WTC11 (cell line): ENCODE measurements at places on chromosomes 2 and 18.
A peak's percentile ranks its signal among the peaks of the same experiment; 100 is the strongest.

- H3K27ac ChIP-seq, result no peak overlapping the region
- no peak for DNase-seq
These were observed 199.6 kb upstream of the HNMT start for GRCh38 chr2:137764646-137765045.

- H3K27me3 ChIP-seq, result no peaks in the 10 kb centered on the region
- no peak overlapping the region for H3K27ac ChIP-seq
These were observed 177.7 kb downstream of the DIS3L2 start for GRCh38 chr2:232139171-232139594.

GRCh38 chr2:85437488-85438200 is 19.1 kb downstream of the SH2D6 start:
- H3K27ac ChIP-seq, result peak overlapping the region; percentile 90; the same call in 1 of the 2 replicates
- H3K4me3 ChIP-seq, result peak overlapping the region; percentile 73
- DNase-seq, result peak; percentile 65
- peaks cover 41% of the 10 kb centered on the region for H3K4me1 ChIP-seq

- no peak overlapping the region for H3K4me3 ChIP-seq
- DNase-seq, result peak; percentile 29
- peak overlapping the region; percentile 94 for H3K27ac ChIP-seq
- no peaks in the 10 kb centered on the region for H3K36me3 ChIP-seq
- peaks cover 8% of the 10 kb centered on the region for H3K4me1 ChIP-seq
- H3K27me3 ChIP-seq, result no peaks in the 10 kb centered on the region; the same call in 1 of the 2 replicates
These were observed 189.9 kb upstream of the TANK start for GRCh38 chr2:160970052-160970965.

DNA sequence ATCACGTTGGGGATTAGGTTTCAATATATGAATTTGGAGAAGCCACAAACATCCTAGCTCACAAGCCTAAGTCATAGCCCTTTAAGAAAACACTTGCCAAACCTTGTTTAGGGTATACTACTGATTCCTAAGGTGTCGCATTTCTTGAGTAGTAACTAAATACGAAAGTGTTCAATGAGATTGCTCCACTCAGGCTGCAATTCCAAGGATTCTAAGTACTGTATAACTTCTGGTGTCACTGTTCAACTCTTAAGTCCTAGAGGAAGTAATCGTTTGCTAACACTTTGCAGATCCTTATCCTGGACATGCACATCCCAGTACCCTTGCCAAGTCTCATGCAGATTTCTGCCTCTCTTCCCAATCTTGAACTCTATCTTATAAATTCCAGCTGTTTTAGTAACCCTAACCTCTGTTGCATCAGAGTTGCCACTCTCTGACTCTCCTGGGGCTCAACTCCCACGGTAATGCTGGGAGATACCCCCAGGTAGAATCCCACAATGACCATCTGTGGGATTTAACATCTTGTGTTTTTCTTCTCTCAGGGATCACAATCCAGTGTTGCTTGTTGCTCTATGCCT is 122.4 kb downstream of the HIBCH start:
- no peak overlapping the region for H3K4me3 ChIP-seq
- H3K27ac ChIP-seq, result no peak overlapping the region
- H3K4me1 ChIP-seq, result peaks cover 4% of the 10 kb centered on the region
- H3K36me3 ChIP-seq, result peaks cover 2% of the 10 kb centered on the region; the same call in 1 of the 2 replicates
- H3K27me3 ChIP-seq, result no peaks in the 10 kb centered on the region

- H3K27me3 ChIP-seq, result peaks cover 10% of the 10 kb centered on the region
- H3K27ac ChIP-seq, result no peak overlapping the region
- peaks cover 20% of the 10 kb centered on the region for H3K36me3 ChIP-seq
- no peak overlapping the region for H3K4me3 ChIP-seq
These were observed 50.5 kb upstream of the OTOS start for GRCh38 chr2:240191001-240191400.

DNA sequence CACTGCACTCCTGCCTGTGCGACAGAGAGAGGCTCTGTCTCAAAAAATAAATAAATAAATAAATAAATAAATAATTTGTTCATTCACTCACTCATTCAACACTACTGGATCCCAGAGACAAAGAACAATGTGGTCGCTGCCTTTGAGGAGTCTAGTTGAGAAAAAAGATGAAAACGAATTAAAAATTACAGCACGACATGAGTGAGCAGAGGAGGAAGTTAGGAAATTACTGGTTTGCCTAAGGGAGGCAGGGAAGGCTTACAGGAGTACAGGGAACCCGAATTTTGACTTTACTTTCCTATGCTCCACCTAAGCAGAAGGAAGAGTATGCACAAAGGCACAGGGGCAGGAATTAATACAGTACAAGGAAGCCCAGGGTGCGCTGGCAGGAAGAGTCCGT is 4.2 kb upstream of the KCMF1 start:
- no peak for DNase-seq
- no peak overlapping the region for H3K4me3 ChIP-seq
- H3K4me1 ChIP-seq, result peaks cover 45% of the 10 kb centered on the region
- peak overlapping the region; percentile 81 for H3K27ac ChIP-seq

DNA sequence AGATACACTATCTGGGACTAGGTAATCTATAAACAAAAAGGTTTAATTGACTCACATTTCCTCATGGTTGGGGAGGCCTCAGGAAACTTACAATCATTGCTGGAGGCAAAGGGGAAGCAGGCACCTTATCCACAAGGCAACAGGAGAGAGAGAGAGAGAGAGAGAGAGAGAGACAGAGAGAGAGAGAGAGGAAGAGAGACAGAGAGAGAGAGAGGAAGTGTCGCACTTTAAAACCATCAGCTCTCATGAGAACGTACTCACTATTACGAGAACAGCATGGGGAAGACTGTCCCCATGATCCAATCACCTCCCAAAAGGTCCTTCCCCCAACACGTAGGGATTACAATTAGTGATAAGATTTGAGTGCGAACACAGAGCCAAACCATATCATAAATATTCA is 253.5 kb upstream of the TRIB2 start:
- H3K4me3 ChIP-seq, result no peak overlapping the region
- no peaks in the 10 kb centered on the region for H3K36me3 ChIP-seq
- no peak overlapping the region for H3K27ac ChIP-seq
- no peaks in the 10 kb centered on the region for H3K27me3 ChIP-seq
- H3K4me1 ChIP-seq, result 0 out of 2 replicates have a peak, but pooled peaks cover 2% of the 10 kb centered on the region
- DNase-seq, result no peak

DNA sequence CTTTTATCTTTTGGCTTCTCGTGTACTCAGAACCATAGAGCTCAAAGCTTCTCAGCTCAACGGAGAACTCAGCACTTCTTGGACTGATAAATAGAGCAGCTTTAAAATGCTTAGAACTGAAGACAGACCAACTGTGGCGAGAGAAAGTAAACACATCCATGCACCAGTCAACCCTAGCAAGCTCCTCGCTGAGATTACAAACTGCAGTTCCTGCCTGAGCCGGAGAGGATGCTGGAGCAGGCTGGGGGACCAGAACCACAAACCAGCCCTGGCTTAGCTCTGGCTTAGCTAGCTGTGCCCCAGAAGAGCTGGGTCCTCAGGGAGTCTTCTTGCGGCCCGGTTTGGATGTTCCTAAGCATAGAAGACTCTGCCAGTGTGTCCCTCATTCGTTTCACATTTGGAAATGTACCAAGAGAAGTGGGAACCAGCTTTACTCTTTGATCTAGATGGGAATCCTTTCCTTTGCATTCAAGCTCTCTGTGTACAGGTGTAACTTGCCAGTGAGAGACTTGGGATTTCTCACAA is 5.6 kb downstream of the PAX8 start:
- peaks cover 33% of the 10 kb centered on the region for H3K4me1 ChIP-seq
- H3K27ac ChIP-seq, result no peak overlapping the region
- H3K36me3 ChIP-seq, result no peaks in the 10 kb centered on the region
- peak; percentile 70 for DNase-seq
- H3K4me3 ChIP-seq, result peak overlapping the region; percentile 19

- no peak overlapping the region for H3K4me3 ChIP-seq
- H3K4me1 ChIP-seq, result peaks cover 5% of the 10 kb centered on the region; the same call in 1 of the 2 replicates
- no peak overlapping the region for H3K27ac ChIP-seq
- DNase-seq, result no peak
- peaks cover 9% of the 10 kb centered on the region for H3K36me3 ChIP-seq
- no peaks in the 10 kb centered on the region for H3K27me3 ChIP-seq
These were observed 251.1 kb downstream of the TRIB2 start for GRCh38 chr2:12967804-12968203.

DNA sequence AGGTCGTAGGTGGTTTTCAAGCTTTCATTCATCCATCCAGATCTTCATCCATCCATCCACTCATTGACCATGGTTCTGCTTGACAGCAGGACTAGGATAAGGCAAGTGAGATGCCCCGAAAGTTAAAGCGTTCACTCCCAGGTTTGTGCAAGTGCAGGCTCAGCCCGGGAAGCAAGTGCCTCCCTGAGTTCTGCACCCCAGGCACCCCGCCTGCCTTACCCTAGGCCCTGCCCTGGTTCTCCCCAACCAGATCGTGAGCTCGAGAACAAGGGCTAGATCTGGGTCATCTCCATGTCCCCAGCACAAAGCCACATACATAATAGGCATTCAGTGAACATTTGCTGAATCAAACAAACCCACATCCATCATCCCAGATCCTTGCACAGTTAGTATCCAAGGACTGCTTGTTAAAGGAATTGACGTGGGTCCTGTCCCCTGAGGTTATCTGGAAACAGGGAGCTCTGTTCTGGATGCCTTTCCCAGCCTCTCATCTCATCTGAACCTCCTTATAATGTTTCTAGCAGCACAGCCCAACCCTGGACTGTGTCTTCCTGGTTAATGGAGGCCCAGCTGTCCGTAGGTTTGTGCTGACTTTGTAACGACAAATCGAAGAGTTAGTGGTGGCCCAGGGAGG is 116.1 kb upstream of the GPC1 start:
- H3K27me3 ChIP-seq, result no peaks in the 10 kb centered on the region
- no peak overlapping the region for H3K27ac ChIP-seq
- no peaks in the 10 kb centered on the region for H3K36me3 ChIP-seq
- H3K4me1 ChIP-seq, result 0 out of 2 replicates have a peak, but pooled peaks cover 2% of the 10 kb centered on the region
- no peak for DNase-seq
- no peak overlapping the region for H3K4me3 ChIP-seq

DNA sequence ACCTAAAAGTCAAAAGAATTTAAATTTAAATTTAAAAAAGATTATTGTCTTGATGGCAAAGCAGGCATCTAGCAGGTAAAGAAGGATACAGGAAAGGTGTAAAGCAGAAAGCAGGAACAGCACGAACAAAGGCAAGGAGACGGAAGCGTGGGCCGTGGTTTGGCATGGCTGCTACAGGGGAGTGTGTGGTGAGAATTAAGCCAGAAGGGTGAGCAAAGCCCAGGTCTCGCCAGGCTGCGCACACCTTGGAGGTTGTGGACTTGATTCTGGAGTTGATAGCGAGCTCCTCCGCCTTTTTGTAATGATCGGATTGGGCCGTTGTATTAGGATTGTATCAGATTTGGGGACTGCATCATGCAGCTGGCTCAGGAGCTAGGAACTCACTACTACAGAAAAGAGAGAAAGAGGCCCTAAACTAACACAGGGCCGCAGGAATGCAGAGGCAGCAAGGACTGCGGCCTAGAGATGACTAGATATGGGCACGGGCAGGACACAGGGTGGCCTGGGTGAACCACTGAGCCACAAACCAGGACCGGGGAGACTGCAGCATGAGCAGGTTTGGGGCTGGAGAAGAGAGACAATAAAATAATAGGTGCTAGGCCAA is 71.4 kb upstream of the TMEM247 start:
- peaks cover 2% of the 10 kb centered on the region; the same call in 1 of the 2 replicates for H3K4me1 ChIP-seq
- H3K4me3 ChIP-seq, result no peak overlapping the region
- DNase-seq, result no peak
- H3K36me3 ChIP-seq, result no peaks in the 10 kb centered on the region
- H3K27ac ChIP-seq, result no peak overlapping the region

- H3K4me1 ChIP-seq, result no peaks in the 10 kb centered on the region
- no peak for DNase-seq
- H3K36me3 ChIP-seq, result no peaks in the 10 kb centered on the region
- peaks cover 16% of the 10 kb centered on the region for H3K27me3 ChIP-seq
- no peak overlapping the region for H3K27ac ChIP-seq
These were observed 50.5 kb downstream of the PAX3 start for GRCh38 chr2:222248256-222248655.

DNA sequence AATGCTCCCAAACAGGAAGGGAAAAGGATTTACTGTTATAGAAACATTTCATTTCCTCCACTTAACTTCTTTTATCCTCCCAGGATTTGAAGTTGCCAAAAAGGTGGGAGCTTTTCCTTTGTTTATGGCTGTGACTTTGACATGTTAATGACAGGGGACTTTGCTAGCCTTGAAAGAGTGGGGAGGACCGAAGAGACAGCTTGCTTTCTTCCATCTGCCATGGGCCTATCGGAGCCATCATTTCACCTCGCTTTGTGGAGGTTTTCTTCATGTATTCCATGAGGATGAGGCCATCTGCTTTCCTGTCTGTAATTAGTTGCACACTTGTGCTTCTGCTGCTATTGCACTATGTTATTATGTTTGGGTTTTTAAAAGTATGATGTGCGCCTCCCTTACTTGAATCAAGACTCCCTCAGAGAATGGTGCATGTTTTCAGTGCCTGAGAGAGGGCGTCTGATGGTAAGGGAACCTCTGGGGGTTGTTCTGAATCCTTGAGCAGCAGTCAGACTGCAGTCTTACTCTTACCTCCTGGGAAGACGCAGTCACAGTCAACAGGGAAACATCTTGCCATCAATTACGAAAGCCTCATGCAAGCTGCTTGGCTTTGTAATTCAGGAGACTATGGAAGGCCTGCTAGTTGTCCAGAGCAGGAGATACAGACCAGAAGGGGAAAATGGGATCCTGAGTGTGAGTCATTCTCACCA is 173.3 kb upstream of the MGAT5 start:
- DNase-seq, result no peak
- no peaks in the 10 kb centered on the region for H3K36me3 ChIP-seq
- peaks cover 21% of the 10 kb centered on the region for H3K4me1 ChIP-seq

- no peak for DNase-seq
- H3K36me3 ChIP-seq, result peaks cover 49% of the 10 kb centered on the region
- H3K4me3 ChIP-seq, result no peak overlapping the region
- H3K27ac ChIP-seq, result no peak overlapping the region
These were observed 130.6 kb upstream of the SALL3 start for GRCh38 chr18:78849046-78849445.

DNA sequence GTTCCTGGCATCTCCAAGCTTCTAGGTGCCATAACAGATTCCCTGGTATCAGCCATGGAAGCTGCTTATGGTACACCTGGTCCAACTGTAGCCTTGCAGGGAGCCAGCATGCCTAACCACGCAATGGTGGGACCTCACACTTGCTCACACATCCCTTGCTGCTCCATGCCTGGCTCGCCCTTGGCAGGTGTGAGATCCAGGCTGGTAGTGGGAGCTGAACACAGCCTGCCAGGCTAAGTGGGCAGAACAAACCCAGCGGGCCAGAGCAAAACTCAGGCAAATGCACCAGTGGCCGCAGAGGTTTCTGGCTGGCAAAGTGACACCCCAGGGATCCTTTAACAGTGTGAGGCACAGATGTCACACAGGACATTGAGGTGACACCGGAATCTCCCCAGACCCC is 185.8 kb downstream of the NDUFA10 start:
- H3K36me3 ChIP-seq, result peaks cover 6% of the 10 kb centered on the region; the same call in 1 of the 2 replicates
- no peaks in the 10 kb centered on the region for H3K4me1 ChIP-seq
- H3K27ac ChIP-seq, result no peak overlapping the region
- no peak overlapping the region for H3K4me3 ChIP-seq
- H3K27me3 ChIP-seq, result peaks cover 3% of the 10 kb centered on the region; the same call in 1 of the 2 replicates

DNA sequence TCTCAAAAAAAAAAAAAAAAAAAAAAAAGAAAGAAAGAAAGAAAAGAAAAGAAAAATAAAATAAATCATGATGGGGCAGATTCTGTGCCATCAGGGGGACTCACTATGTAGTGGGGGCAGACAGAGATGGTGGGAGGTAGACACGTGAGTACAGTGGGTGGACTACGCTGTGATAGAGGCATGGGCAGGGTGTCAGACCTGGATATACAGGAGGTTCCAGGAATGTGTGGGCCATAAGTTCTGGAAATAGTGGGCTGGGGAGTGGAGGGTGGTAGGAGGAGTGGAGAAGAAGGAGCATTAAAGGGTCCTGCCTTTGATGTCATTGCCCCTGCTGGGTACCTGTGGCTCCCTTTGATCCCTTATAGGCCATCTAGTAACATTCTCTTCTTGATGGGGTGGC is 8.8 kb upstream of the WNT6 start:
- peaks cover 22% of the 10 kb centered on the region for H3K4me1 ChIP-seq
- H3K36me3 ChIP-seq, result peaks cover 9% of the 10 kb centered on the region
- peaks cover 43% of the 10 kb centered on the region for H3K27me3 ChIP-seq
- no peak overlapping the region for H3K27ac ChIP-seq
